ENCODE measurements at places on chromosomes 2 and 18.

DNA sequence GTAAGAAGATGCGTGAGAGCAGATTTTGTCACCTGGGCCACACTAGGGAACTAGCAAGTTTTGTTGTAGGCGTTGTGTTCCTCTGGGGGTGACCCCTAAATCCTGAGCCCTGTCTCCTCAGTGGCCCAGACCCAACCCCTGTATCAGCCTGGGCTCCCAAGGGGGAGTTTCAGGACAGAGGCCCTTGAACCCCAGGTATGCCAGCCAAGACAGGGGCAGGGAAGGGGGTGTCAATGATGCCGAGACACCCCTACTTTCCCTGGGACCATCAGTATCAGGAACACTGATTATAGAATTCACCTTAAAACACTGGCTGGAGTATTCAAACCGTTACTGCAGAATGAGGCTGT lies 39.1 kb upstream of the RPL31 start:
- DNase-seq: no peak

DNA sequence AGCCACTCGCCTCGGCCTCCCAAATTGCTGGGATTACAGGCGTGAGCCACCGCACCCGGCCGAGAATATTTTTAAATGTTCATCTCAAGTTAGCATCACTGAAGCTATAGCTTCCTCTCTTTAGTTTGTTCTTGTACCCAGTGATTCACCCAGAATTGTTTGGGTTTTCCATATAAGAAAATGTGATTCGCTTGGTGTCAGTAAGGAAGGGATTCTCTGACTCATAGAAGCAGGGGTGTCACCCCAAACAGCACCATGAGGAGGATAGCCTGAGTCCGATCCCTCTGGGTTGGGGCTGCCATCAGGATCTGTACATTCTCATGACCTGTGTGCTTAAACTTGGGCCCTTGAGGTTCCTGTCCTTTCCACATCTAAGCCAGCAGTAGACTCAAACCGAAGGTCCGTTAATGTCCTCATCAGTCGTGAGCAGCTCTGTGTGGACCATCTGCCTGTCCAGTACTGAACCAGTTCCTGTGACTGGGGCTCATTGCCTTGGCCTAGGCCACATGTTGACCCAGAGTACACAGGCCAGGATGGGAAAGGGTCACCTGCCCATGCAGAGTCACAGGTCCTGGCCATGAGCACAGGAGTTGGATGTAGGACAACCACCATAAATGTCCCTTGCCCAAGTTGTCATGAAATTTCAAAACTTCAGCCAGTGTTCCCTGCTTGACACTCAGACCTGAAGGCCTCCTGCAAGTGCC lies 311.9 kb downstream of the GBX2 start:
- no peak for DNase-seq

DNA sequence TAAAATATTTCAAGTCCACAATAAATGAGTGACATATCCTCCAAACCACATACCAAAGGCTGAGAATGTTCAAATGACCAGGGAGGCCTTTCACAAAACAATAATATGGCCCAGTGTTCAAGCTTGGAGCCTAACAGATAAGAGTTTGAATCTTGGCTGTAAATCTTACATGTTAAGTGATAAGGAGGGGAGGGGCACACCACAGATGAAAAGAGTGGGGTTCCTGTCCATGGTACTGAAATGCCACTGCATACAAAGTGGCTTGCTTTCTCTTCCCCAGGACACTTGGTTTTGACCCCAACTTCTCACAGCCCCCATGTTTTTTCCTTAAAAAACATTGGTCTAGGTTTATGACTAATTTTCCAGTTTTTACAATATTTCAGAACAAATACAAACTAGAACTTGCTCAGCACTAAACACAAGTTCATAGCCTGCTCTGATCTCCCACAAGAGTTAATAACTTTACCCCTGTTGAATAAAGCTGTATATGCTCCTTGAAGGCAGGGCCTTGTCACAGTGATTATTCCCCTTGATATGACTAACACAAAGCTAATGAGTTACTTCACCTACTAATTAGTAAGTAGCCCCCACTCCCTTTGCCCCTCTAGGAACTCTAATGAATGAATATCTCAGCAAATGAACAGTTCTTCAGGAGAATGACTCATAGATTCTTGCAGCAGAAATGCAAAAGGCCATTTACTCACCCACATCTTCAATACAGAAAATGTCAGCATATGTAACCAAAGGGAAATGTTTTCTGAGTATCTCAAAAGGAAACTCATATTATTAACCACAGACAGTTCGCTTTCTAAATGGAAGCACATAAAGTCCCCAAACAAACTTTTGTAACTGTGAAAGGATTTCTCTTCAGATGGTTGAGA lies 142.2 kb downstream of the SATB2 start:
- no peak for DNase-seq

GRCh38 chr2:3108710-3109702 lies 268.6 kb downstream of the EIPR1 start:
- no peak for DNase-seq

GRCh38 chr2:217717646-217718045 lies 285.1 kb downstream of the TNS1 start:
- no peak for DNase-seq

DNA sequence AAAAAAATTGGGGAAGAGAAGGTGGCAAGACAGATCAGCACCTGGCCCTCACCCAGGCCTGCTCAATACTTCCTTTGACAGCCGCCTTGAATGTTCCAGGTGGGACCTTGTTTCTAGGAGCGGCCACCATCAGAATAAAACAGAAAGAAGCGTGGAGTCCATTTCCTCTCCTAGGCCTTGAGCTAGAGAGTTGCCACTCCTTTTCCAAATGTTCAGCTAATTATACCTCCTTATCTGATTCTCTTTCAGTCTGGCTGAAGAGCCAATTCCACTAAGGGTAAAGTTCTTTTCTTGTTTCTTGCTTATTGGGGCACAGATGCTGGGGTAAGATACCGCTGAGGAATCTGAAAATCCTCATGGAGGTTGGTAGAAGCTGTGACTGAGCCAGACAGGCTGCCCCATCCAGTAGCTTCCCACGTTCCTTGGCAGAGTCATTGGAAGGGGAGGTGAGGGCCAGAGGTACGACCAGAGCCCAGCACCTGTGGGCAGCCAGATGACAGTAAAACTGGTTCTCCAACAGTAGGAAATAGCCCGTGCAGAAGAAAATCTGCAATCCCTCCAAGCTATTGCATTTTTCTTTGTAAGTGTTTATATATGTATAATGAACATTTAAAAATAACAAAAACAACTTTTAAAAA lies 51.5 kb downstream of the PLB1 start:
- no peak for DNase-seq

- DNase-seq: no peak
Measured at GRCh38 chr2:86821306-86821705, 30.6 kb upstream of the CD8A start.

GRCh38 chr2:24107-24506 lies 22.2 kb downstream of the FAM110C start:
- DNase-seq: no peak

DNA sequence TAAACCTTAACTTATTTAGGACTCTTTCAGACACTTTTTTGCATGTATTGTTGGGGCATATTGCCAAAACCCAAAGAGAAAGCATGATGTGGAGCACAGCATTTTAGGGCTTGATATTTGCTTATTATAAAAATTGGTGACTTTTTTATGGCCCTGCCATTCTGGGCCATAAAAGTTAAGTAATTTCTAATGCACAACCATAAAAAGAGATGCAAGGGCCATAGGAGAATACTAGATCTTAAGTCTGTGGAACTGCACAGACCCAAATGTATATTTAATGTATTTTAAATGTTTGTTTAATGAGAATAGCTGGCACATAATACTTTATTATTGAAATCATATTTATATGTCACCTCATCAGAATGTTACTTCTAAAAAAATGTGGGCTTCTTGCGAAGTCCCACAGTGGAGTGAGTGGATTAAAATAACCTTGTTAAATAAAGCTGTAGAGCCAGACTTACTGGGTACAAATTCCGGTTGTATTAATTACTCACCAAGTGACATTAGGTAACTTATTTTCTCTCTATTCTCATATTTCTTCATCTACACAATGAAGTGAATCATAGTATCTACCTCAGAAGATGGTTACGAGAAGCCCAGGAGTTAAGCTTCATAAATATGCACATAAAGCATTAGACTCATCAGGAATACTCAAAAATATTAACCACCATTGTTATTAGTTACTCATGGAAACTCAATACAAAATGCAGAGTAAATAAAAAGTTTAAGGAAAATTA lies 52.2 kb downstream of the HNMT start:
- no peak for DNase-seq

- no peak for DNase-seq
Measured at GRCh38 chr18:48878471-48878870, 72.3 kb downstream of the SMAD7 start.

GRCh38 chr2:48548840-48549239 lies 18.9 kb downstream of the STON1 start:
- DNase-seq: no peak

DNA sequence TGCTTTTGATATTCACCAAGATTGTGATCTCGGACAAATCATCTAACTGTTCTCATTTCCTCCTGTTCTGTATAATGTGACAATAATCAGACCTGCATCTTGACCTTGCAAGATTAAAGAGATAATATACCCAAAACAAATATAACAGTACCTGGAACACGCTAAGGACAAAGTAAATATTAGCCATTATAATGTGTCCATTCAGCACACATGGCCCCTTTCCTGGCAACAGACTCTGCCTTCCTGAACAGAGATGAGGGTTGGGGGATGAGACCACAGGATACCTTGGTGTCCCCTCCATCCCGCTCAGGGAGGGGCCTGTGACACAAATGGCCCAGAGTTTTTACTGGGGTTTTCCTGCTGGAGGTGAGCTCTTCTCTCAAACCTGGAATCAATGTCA lies 143.4 kb upstream of the SERPINE2 start:
- no peak for DNase-seq

DNA sequence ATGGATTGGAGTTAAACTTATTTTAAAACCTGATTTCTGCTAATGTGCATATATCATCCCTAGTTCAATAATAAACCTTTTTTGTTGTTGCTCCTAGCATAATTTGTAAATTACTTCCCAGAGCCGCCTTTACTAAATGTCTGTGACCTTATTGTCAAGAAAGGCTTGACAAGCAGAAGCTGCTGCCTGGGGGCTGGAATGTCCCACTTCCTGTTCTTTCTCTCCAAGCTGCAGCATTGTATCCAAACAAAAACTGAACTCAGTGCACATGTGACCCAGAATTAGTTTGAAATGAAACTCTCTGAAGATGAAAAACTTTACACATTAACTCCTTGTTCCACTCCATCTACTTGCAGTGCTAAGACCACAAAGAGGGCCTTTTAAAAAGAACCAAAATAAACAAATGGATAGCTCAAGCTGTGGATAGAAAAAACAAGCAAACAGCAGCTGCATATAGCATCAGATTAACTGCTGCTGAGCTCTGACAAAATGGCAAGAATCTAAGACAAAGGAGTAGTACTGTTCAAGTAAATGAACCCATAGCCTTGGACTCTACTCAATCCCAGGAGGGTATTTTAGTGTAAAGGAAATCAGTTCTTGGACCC lies 99.8 kb upstream of the NEUROD1 start:
- DNase-seq: no peak

- DNase-seq: no peak
Measured at GRCh38 chr2:64786343-64787018, 132.8 kb upstream of the SERTAD2 start.

- no peak for DNase-seq
Measured at GRCh38 chr2:234564699-234565098, 67.8 kb upstream of the ARL4C start.

DNA sequence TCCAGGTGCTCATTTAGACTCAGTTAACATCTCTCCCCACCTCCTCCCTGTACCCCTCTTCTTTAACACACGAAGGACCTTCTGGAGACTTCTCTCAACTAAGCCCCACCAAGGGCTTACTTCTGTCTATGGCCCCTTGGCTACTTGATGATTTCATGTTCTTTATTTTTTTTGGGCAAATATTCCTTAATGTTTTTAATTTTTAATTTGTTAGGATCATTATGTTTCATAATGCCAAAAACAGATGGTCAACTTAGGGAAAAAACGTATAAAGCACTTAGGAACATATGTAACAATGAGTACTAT lies 25.9 kb downstream of the IL37 start:
- DNase-seq: no peak

DNA sequence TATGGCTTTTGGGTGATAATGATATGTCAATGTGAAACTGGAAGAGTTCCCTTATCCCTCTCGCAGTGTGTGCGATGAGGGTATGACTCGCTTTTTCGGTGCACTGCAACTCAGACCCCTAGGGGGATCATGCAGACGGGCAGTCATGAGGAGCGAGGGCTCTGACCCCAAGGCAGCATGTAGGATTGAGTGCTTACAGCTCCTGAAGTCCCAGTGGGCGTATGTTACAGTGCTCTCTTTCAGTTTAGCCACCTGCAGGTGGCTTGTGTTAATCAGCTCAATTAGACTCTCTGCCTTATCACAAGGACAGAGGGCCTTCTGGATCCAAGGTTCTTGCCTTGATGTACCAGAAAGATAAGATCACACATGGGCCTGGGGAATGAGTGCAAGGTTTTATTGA lies 1269.9 kb upstream of the GYPC start:
- DNase-seq: no peak

DNA sequence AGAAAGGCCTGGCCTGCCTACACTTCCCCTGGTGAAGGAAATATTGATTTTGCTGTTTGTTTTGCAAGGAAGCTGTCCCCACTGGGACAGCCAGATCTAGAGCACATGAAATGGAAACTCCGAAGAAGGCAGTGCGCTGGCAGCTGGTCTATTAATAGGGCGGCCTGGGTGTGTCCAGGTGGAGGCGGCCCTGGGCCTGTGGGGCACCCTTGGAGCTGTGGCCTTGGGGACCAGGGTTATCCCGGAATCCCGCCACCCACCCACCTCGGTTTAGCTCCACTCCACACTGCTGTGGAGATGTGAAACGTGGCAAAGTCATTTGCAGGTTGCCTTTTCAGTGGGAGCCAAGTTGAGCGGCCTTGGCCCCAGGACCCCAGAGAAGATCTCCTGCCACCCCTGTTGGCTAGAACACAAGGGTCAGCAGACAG lies 204.3 kb downstream of the KLHL29 start:
- no peak for DNase-seq

DNA sequence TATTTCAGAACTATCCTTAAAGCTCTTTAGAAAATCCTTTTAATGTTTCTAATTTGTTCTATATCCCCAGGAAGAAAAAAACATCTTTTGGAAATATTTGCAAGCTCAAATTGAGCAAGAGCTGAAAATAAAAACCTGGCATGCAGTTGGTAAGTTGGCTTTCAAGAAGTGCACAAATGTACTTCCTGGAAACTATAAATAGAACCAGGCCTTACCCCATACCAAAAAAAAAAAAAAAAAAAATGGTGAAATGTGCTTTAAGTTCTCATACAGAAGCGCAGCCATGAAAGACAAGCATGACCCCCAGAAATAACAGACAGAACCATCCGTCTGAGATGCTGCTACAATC lies 178.5 kb downstream of the HDAC4 start:
- no peak for DNase-seq

- DNase-seq: no peak
Measured at GRCh38 chr2:61770746-61771145, 83.1 kb downstream of the FAM161A start.

DNA sequence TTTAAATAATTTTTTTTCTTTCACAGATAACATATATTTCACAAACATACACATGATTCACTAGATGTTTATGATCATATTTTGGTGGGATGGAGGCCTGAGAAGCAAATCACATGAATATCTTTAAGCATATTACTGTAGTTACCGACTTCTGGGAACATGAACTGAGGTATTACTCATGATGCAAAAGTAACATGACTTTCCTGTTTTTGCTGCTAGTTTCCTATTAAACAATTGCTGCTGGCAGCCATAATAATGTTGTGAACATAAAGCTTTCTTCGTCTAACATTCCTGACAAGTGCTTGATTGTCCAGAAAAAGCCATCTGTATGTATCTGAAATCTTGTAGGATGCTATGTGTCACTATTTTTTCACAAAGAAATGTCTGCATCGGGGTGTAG lies 145.4 kb downstream of the MTX2 start:
- DNase-seq: no peak

Measured in GDM1 (cell line).